ENCODE measurements at places on chromosomes 5 and 9. TPM values are rescaled to one million over a fixed set of nuclear protein-coding genes. Genes with fewer than 3 reads are reported as not detected.

- DNase-seq, result no peak
- H3K27ac ChIP-seq, result no peak overlapping the region
- no peaks in the 10 kb centered on the region for H3K36me3 ChIP-seq
Observed at GRCh38 chr5:170720179-170720578, 63.3 kb upstream of the GABRP start.

DNA sequence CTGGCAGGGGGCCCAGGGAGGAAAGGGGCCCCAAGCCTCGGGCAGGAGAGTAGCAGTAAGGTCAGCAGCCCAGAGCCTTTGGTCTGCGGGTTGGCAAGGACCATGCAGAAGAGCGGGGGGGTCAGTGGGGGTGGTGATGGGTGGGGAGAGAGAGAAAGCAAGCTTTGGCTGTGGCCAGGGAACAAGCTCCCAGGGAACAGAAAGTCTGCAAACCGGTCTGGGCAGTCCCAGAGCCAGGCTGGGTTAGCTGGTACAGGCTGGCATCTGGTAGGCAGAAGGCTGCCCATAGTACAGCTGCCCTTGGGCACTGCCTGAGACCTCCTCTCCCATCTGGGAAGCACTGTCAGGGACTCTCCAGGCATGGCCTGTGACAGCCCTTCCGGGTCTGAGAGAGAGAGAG, 10.5 kb upstream of the EPB41L4B start:
- H3K27me3 ChIP-seq, result no peaks in the 10 kb centered on the region
- H3K27ac ChIP-seq, result no peak overlapping the region
- DNase-seq, result peak; percentile 81
- H3K4me1 ChIP-seq, result no peaks in the 10 kb centered on the region
- no peak overlapping the region for H3K4me3 ChIP-seq
- no peaks in the 10 kb centered on the region for H3K36me3 ChIP-seq

Gene THBS4
- 25.6 TPM for total RNA-seq

- peaks cover 8% of the 10 kb centered on the region for H3K4me1 ChIP-seq
- DNase-seq, result no peak
- H3K36me3 ChIP-seq, result no peaks in the 10 kb centered on the region
Observed at GRCh38 chr5:132779961-132780360, 2.9 kb upstream of the SEPTIN8 start.

DNA sequence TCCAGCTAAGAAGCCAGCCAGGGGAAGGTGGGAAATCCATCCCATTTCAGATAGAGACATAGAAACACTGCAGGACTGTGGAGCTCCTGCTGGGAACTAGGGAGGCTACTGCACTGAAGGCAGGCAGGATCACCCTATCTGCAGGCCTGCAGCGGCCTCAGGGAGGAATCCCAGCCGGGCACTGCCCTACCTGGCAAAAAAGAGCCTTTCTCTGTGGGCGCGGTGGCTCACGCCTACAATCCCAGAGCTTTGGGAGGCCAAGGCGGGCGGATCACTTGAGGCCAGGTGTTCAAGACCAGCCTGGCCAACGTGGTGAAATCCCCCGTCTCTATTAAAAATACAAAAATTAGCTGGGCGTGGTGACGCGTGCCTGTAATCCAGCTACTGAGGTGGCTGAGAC, 71.4 kb upstream of the PHYKPL start:
- DNase-seq, result no peak
- H3K36me3 ChIP-seq, result no peaks in the 10 kb centered on the region
- H3K27ac ChIP-seq, result no peak overlapping the region
- no peaks in the 10 kb centered on the region for H3K27me3 ChIP-seq
- H3K4me1 ChIP-seq, result peaks cover 5% of the 10 kb centered on the region
- no peak overlapping the region for H3K4me3 ChIP-seq

Gene PFN3
- not detected for total RNA-seq

Gene PCDHB9
- total RNA-seq, result 7.4 TPM

DNA sequence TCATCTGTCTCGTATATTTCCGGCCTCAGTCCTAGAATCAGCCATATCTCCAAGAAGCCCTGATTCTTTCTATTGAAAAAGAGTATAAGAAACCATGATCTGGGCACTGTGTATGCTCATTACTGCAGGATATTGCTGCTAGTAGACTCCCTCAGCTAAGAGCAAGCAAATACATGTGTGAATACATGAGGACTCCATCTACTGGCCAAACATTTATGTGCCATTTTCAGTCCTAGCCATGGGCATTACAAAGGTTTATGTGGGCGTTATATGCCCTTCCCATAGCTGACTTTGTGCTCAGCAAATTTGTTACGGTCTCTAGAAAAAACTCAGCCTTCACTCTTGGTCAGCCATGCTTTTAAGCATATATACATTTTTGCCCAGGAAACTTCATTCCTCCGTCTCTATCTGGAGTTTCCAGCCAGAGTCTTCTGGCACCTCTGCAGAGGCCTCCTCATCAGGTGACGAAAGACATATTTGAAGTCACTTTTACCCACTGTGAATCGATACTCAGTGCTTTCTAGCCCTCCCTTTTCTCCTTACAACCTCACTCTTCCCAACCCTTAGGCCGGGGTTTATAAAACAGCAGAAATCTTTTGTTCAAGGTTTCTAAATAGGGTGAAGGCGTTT, 1495.6 kb upstream of the CDH6 start:
- H3K4me3 ChIP-seq, result no peak overlapping the region
- H3K4me1 ChIP-seq, result no peaks in the 10 kb centered on the region
- no peaks in the 10 kb centered on the region for H3K27me3 ChIP-seq
- H3K36me3 ChIP-seq, result no peaks in the 10 kb centered on the region
- H3K27ac ChIP-seq, result peak overlapping the region; percentile 34
- DNase-seq, result peak; percentile 64

Gene WDR38
- total RNA-seq, result not detected

- H3K36me3 ChIP-seq, result no peaks in the 10 kb centered on the region
- no peak overlapping the region for H3K27ac ChIP-seq
- H3K4me3 ChIP-seq, result no peak overlapping the region
Observed at GRCh38 chr5:33939556-33940262, 3.5 kb downstream of the RXFP3 start.

- DNase-seq, result no peak
- peaks cover 8% of the 10 kb centered on the region for H3K27me3 ChIP-seq
- no peaks in the 10 kb centered on the region for H3K36me3 ChIP-seq
- H3K4me3 ChIP-seq, result no peak overlapping the region
- H3K27ac ChIP-seq, result no peak overlapping the region
Observed at GRCh38 chr9:101480386-101480785, 44.8 kb upstream of the ALDOB start.

Gene NUTM2F
- not detected for total RNA-seq

Gene PALM2AKAP2
- total RNA-seq, result 94.7 TPM

- DNase-seq, result peak; percentile 4
- no peak overlapping the region for H3K4me3 ChIP-seq
- H3K4me1 ChIP-seq, result no peaks in the 10 kb centered on the region
- H3K27me3 ChIP-seq, result no peaks in the 10 kb centered on the region
- H3K27ac ChIP-seq, result no peak overlapping the region
- H3K36me3 ChIP-seq, result no peaks in the 10 kb centered on the region
Observed at GRCh38 chr5:58182287-58182841, 277.5 kb downstream of the PLK2 start.

Gene AGPAT2
- 72.5 TPM for total RNA-seq

DNA sequence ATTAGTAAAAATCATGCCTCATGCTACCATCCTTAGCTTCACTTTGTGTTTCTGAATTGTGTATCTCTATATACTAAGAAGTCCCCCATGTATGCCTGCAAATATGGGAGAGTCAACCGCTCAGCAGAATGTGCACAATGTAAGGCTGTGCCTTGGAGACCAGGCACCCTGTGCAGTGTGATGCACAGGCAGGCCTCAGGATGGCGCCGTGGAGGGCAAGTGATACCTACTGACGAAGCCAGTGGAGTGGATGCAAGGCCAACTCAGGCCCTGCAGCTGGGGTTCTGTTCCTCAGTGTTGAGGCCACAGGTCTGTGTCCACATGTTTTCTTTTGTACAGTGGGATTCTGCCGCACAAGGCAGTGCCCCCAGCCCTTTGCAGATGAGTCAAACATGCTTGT, 28.4 kb downstream of the SYK start:
- DNase-seq, result no peak
- H3K4me1 ChIP-seq, result no peaks in the 10 kb centered on the region
- H3K36me3 ChIP-seq, result no peaks in the 10 kb centered on the region
- H3K27ac ChIP-seq, result no peak overlapping the region
- H3K27me3 ChIP-seq, result no peaks in the 10 kb centered on the region
- no peak overlapping the region for H3K4me3 ChIP-seq

DNA sequence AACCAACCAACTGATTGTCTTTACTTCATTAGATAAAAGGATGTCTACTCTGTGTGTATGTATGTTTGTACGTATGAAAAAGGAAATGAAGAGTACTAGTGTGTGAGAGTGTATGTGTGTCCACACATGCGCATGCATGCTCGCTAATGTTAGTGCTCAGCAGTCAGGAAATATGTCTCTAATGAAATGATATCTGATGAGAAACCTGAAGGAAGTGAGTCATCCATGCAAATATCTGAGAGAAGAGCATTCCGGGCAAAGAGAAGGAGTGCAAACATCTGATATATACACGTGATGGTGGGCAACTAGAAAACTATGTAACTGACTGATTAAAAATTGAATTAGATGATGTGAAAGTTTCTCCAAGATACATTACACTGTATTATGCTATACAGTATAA, 29.6 kb upstream of the UGCG start:
- no peaks in the 10 kb centered on the region for H3K27me3 ChIP-seq
- H3K4me1 ChIP-seq, result no peaks in the 10 kb centered on the region
- DNase-seq, result no peak
- no peaks in the 10 kb centered on the region for H3K36me3 ChIP-seq

- no peak overlapping the region for H3K27ac ChIP-seq
- DNase-seq, result no peak
Observed at GRCh38 chr5:158121678-158122077, 262.7 kb upstream of the CLINT1 start.

- no peak for DNase-seq
- H3K4me3 ChIP-seq, result no peak overlapping the region
- H3K27ac ChIP-seq, result no peak overlapping the region
- peaks cover 4% of the 10 kb centered on the region for H3K4me1 ChIP-seq
- no peaks in the 10 kb centered on the region for H3K36me3 ChIP-seq
Observed at GRCh38 chr5:17214893-17215292, 2.5 kb upstream of the BASP1 start.

Gene CFAP157
- 0.86 TPM for total RNA-seq

DNA sequence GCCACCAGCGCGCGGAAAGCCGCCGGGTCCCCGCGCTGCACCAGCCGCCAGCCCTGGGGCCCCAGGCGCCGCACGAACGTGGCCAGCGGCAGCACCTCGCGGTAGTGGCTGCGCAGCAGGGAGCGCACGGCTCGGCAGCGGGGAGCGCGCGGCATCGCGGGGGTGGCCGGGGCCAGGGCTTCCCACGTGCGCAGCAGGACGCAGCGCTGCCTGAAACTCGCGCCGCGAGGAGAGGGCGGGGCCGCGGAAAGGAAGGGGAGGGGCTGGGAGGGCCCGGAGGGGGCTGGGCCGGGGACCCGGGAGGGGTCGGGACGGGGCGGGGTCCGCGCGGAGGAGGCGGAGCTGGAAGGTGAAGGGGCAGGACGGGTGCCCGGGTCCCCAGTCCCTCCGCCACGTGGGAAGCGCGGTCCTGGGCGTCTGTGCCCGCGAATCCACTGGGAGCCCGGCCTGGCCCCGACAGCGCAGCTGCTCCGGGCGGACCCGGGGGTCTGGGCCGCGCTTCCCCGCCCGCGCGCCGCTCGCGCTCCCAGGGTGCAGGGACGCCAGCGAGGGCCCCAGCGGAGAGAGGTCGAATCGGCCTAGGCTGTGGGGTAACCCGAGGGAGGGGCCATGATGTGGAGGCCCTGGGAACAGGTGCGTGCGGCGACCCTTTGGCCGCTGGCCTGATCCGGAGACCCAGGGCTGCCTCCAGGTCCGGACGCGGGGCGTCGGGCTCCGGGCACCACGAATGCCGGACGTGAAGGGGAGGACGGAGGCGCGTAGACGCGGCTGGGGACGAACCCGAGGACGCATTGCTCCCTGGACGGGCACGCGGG, at the start of gene TERT:
TSS of gene TERT (minus strand) at position 234 of the 815 bp plus-strand sequence. CDS start at position 155, 79 bp downstream.
- H3K36me3 ChIP-seq, result no peaks in the 10 kb centered on the region
- H3K27ac ChIP-seq, result no peak within 1 kb of the TSS
- peak within 1 kb of the TSS; percentile 29 for H3K4me3 ChIP-seq
- no peaks in the 10 kb centered on the region for H3K4me1 ChIP-seq

GRCh38 chr5:118723021-118723338, 265.4 kb downstream of the DTWD2 start:
- H3K27me3 ChIP-seq, result no peaks in the 10 kb centered on the region
- no peaks in the 10 kb centered on the region for H3K4me1 ChIP-seq

GRCh38 chr5:104189909-104190308, 627.3 kb upstream of the NUDT12 start:
- no peaks in the 10 kb centered on the region for H3K27me3 ChIP-seq
- DNase-seq, result no peak
- no peaks in the 10 kb centered on the region for H3K4me1 ChIP-seq
- H3K36me3 ChIP-seq, result no peaks in the 10 kb centered on the region

- no peaks in the 10 kb centered on the region for H3K27me3 ChIP-seq
- H3K4me1 ChIP-seq, result no peaks in the 10 kb centered on the region
- no peak overlapping the region for H3K27ac ChIP-seq
- H3K4me3 ChIP-seq, result no peak overlapping the region
- DNase-seq, result no peak
Observed at GRCh38 chr5:89721353-89721752, 688.2 kb downstream of the CETN3 start.

GRCh38 chr9:92543972-92544371, 8.2 kb upstream of the ECM2 start:
- H3K27ac ChIP-seq, result no peak overlapping the region
- DNase-seq, result no peak
- H3K27me3 ChIP-seq, result no peaks in the 10 kb centered on the region
- H3K4me3 ChIP-seq, result no peak overlapping the region
- no peaks in the 10 kb centered on the region for H3K36me3 ChIP-seq

DNA sequence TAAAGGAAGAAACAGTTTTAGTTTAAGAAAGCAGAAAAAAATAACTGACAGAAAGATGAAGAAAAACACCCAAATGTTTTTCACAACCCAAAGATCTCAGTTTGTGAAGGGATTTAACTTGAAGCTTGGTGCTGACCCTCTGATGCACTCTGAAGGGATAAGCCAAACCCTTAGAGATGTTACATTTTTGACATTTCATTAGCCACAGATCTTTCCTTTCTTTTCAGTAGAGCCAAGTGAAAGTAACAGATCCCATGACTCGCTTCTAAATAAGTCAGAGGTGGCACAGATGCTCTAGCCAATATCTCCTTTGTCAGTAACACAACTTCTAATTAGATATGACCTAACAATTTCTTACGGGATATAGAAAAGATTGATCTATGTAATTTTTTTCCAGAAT, 394.5 kb upstream of the EDIL3 start:
- DNase-seq, result no peak
- H3K4me1 ChIP-seq, result peaks cover 8% of the 10 kb centered on the region
- no peak overlapping the region for H3K27ac ChIP-seq
- no peaks in the 10 kb centered on the region for H3K36me3 ChIP-seq
- H3K27me3 ChIP-seq, result no peaks in the 10 kb centered on the region
- no peak overlapping the region for H3K4me3 ChIP-seq

- no peaks in the 10 kb centered on the region for H3K36me3 ChIP-seq
- no peak overlapping the region for H3K4me3 ChIP-seq
- no peaks in the 10 kb centered on the region for H3K27me3 ChIP-seq
- no peak for DNase-seq
- H3K27ac ChIP-seq, result no peak overlapping the region
- H3K4me1 ChIP-seq, result peaks cover 14% of the 10 kb centered on the region
Observed at GRCh38 chr5:35790457-35790822, 66.3 kb upstream of the IL7R start.

- H3K4me1 ChIP-seq, result no peaks in the 10 kb centered on the region
- no peak overlapping the region for H3K4me3 ChIP-seq
- no peak overlapping the region for H3K27ac ChIP-seq
- no peaks in the 10 kb centered on the region for H3K36me3 ChIP-seq
Observed at GRCh38 chr9:135199489-135199888, 112.0 kb downstream of the OLFM1 start.

Gene TTC16
- 0.06 TPM for total RNA-seq
